ENCODE measurements at places on chromosomes 6 and 20. TPM values are rescaled to one million over a fixed set of nuclear protein-coding genes. Genes with fewer than 3 reads are reported as not detected.

- H3K4me1 ChIP-seq: peaks cover 9% of the 10 kb centered on the region
- no peak for DNase-seq
- no peak overlapping the region for H3K27ac ChIP-seq
- no peaks in the 10 kb centered on the region for H3K36me3 ChIP-seq
- no peaks in the 10 kb centered on the region for H3K27me3 ChIP-seq
- H3K4me3 ChIP-seq: no peak overlapping the region
These were observed 11.6 kb upstream of the NELFCD start for GRCh38 chr20:58969439-58969838.

- peak; percentile 83 for DNase-seq
- peaks cover 9% of the 10 kb centered on the region for H3K4me1 ChIP-seq
- H3K36me3 ChIP-seq: no peaks in the 10 kb centered on the region
- no peak overlapping the region for H3K4me3 ChIP-seq
These were observed 21.3 kb downstream of the PRR18 start for GRCh38 chr6:166286839-166287271.

Gene MOG
- not detected for total RNA-seq

Gene GNAS-AS1
- 1.6 TPM for total RNA-seq

Gene KHDC1L
- not detected for total RNA-seq

DNA sequence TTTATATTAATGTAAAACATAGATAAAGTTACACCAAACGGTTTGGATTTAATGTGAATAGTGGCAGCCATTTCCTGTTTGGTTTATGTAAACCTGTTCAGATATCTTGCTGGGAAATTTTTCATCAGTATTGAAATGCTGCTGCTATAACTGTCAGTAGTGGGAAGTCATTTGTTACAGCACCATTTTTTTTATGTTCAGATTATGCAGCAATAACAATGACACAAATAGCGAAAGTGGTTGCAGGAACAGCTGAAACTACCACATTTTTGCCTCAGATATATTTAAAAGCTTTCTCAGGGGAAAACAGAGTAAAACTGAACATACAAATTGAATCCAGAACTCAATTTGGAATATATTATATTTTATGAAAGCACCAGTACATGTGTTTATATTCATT lies 128.8 kb upstream of the SIM1 start:
- no peak overlapping the region for H3K4me3 ChIP-seq
- peaks cover 3% of the 10 kb centered on the region for H3K36me3 ChIP-seq
- no peak overlapping the region for H3K27ac ChIP-seq
- no peaks in the 10 kb centered on the region for H3K4me1 ChIP-seq
- H3K27me3 ChIP-seq: no peaks in the 10 kb centered on the region

DNA sequence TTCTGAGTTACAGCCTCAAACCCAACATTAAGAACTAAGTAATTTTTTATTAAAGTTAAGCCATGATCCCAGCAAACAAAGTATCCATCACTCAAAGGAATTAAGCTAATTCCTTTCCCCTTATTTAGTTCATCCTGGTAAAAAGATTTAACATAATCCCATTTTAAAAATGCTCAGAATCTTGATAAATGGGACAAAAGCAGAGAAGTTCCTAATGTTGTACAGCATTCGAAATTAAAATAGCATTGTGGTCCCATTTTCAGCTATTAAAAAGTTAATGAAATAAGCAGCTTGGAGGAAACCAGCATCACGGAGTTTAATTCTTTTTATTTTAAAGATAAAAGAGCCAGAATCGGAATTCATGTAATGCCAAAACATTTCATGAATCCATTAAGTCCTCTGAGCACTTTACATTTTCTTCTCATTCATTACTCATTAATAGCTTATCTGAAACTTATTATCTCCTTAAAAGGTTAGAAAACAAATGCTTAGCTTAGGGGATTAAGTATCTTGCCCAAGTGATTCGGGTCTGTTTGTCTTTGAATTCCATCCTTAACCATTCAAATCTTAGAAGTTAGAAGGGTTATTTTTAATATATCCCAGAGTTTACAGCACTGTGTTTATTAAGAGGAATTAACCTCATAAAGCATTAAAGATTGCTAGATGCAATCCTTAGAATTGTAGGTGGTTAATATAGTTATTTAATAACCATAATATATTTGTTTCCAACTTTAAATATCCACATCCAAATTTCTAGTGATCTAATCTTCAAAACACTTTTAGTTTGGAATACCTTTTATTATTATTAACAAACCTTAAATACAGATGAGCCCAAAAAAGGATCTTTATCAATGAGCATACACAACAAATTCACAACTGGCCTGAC lies 11.2 kb downstream of the RBM39 start:
- no peak overlapping the region for H3K4me3 ChIP-seq
- no peak overlapping the region for H3K27ac ChIP-seq
- DNase-seq: no peak
- peaks cover 36% of the 10 kb centered on the region for H3K36me3 ChIP-seq
- no peaks in the 10 kb centered on the region for H3K27me3 ChIP-seq
- H3K4me1 ChIP-seq: no peaks in the 10 kb centered on the region

Gene SLC32A1
- total RNA-seq: not detected

Gene DIDO1
- total RNA-seq: 56.4 TPM

- no peak overlapping the region for H3K4me3 ChIP-seq
- H3K27ac ChIP-seq: no peak overlapping the region
- DNase-seq: no peak
- no peaks in the 10 kb centered on the region for H3K27me3 ChIP-seq
- H3K4me1 ChIP-seq: peaks cover 1% of the 10 kb centered on the region
- no peaks in the 10 kb centered on the region for H3K36me3 ChIP-seq
These were observed 4.4 kb downstream of the NCOA5 start for GRCh38 chr20:46085179-46085851.

All from GM12878 (cell line).